ENCODE measurements at places on chromosomes 2 and 18. TPM values are rescaled to one million over a fixed set of nuclear protein-coding genes. Genes with fewer than 3 reads are reported as not detected.

ALKAL2 gene
- total RNA-seq = 0.80 TPM

CSRNP3 gene
- 4.7 TPM for total RNA-seq

RTTN gene
- total RNA-seq = 6.5 TPM

GRCh38 chr2:46964835-46965560, 49.4 kb upstream of the MCFD2 start:
- DNase-seq = peak; percentile 44

DNA sequence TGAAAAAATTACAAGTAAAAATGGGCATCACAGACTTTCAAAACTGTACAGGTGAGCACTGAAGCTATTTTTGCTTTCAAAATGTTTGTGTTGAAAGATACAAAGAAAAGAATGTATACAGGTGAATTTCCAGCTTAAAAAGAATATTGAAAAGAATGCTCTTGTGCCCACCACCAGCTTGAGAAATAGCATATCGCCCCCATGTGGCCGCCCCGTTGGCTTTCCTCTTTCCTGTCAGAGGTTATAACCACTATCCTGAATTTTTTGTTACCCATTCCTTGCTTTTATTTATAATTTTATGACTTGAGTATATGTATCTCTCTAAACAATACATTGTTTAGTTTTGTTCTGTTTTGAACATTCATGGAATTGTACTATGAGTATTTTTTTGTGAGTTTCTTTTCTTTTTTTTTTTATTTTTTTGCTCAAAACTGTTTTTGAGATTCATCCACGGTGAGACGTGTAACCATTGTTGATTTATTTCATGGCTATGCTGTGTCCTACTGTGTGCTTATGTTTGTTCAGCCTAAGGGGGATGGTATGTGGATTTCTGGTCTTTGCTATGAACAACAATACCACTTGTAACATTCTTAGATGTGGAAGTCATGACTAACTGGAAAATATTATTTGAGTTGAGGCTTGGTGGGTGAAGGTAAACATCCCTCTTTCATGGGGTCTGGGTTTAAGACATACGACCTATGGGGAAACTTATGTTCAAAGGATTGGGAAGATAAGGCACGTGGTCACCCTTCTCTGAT, 11.6 kb downstream of the TRPM8 start:
- no peak for DNase-seq

DNA sequence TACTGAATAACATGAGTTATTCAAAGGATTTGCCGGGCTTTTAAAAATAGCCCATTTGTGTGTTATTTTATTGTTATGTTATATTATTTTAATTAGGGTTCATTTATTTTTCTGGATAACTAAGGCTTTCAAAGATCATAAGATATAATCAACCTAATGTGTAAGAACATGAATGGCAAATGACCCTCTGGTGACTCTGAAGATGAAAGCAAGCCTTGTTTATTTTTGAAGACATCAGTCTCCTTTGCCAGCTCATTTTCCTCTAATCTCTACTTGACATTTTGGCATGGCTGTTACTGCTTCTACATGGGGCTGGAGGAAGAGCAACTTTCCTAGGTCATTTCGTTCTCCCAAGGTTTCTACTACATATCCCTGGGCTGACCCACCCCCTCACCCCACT, 10.6 kb downstream of the FAP start:
- DNase-seq = no peak

OTOS gene
- total RNA-seq = not detected

- DNase-seq = no peak
Observed at GRCh38 chr2:39549718-39550464, 112.8 kb upstream of the MAP4K3 start.

LIPG gene
- total RNA-seq = 0.09 TPM

DNA sequence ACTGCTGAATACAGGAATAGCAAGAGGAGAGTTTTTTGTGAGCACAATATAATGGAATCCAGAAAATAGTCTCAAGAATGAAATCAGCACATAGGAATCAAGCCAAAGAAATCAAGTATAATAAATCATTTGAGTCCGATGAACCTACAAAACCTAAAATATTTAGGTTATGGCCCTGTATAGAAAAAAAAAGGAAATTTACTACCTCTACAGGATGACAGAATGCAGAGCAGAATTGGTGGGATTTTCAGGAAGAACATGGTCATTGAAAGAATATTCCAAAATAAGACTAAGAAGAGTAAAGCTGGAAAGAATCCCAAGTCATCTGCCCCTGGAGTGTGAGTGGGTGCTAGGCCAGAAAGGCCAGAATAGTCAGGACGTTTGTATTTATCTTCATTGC, 1041.2 kb upstream of the CDH2 start:
- DNase-seq = no peak

DNA sequence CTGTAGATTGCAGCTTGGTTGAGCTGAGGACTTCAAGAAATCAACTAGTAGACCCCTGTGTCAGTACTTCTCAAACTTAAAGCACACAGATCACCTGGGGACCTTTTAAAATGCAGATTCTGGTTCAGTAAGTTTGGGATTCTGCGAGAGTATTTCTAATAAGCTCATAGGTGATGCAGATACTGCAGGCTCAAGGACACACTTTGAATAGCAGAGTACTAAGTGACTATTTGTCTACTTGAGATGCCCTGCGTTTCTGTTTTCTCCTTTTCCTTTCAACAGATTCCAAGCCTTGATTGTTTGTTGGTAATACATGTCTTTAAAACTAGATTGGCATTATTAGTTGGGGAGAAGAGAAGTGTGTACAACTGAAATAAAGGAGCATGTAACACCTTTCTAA, 6.7 kb downstream of the MIB1 start:
- DNase-seq = no peak

SPEG gene
- total RNA-seq = 94.9 TPM

Data from left cardiac atrium (tissue), 4 donors.